ENCODE measurements at places on chromosomes 13 and 19.

GRCh38 chr13:111900390-111901131 lies 166.4 kb upstream of the SOX1 start:
- DNase-seq, result no peak

GRCh38 chr19:48878196-48879024 lies 6.2 kb downstream of the PPP1R15A start:
- no peak for DNase-seq

GRCh38 chr13:29125934-29126424 lies 305.8 kb downstream of the MTUS2 start:
- no peak for DNase-seq

GRCh38 chr13:26436914-26437313 lies 120.6 kb upstream of the WASF3 start:
- no peak for DNase-seq

- DNase-seq, result no peak
These were observed at the start of gene KLC3 for GRCh38 chr19:45340232-45340898. Gene KLC3, plus strand, starts transcription at chr19:45340750. Its CDS starts 4,792 bp downstream, at chr19:45345542.
